Endodermal cell (in vitro differentiated cells): ENCODE measurements at places on chromosomes 4 and X. TPM values are rescaled to one million over a fixed set of nuclear protein-coding genes. Genes with fewer than 3 reads are reported as not detected.

GRCh38 chr4:153497988-153498967 lies 32.1 kb downstream of the TMEM131L start:
- H3K36me3 ChIP-seq: no peaks in the 10 kb centered on the region
- no peaks in the 10 kb centered on the region for H3K27me3 ChIP-seq
- DNase-seq: no peak
- H3K4me1 ChIP-seq: no peaks in the 10 kb centered on the region
- H3K4me3 ChIP-seq: no peak overlapping the region

DNA sequence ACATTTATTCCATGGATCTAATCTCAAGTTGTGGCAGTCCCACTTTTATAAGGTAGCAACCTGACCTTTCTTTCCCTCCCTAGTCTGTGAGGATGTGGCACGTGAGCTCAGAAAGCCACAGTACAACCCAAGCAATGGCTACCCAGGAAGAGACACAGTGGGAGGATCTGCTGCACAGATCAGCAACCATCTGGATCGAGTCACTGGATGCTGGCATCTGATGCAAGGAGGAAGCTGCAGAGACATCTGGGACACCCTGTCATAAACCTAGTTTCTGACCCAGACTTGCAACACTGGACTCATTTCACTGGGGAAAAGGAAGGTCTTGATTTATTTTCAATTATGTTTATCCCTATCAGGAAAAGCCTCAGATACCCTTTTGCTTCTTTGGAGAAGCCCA lies 327.1 kb downstream of the PAPSS1 start:
- H3K4me1 ChIP-seq: peaks cover 4% of the 10 kb centered on the region
- no peak overlapping the region for H3K4me3 ChIP-seq
- H3K36me3 ChIP-seq: no peaks in the 10 kb centered on the region
- no peak overlapping the region for H3K27ac ChIP-seq
- no peaks in the 10 kb centered on the region for H3K27me3 ChIP-seq

- no peak for DNase-seq
- H3K4me1 ChIP-seq: no peaks in the 10 kb centered on the region
- no peaks in the 10 kb centered on the region for H3K36me3 ChIP-seq
- peak overlapping the region; percentile 93 for H3K4me3 ChIP-seq
Observed at GRCh38 chr4:39046249-39046648, 14.0 kb upstream of the TMEM156 start.

DNA sequence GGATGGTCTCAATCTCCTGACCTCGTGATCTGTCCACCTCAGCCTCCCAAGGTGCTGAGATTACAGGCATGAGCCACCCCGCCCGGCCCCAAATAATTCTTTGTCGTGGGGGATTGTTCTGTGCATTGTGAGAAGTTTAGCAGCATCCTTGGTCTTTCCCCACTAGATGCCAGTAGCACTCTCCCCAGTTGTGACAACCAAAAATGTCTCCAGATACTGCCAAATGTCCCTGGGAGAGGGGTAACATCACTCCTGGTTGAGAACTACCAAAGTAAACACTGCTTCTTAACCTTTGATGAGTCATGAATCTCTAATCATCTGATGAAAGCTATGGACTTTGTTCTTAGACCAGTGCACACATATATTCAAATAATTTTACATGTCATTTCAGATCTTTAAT lies 90.7 kb upstream of the BRS3 start:
- DNase-seq: peak; percentile 49
- no peak overlapping the region for H3K27ac ChIP-seq
- no peaks in the 10 kb centered on the region for H3K36me3 ChIP-seq
- H3K27me3 ChIP-seq: no peaks in the 10 kb centered on the region
- no peaks in the 10 kb centered on the region for H3K4me1 ChIP-seq

DNA sequence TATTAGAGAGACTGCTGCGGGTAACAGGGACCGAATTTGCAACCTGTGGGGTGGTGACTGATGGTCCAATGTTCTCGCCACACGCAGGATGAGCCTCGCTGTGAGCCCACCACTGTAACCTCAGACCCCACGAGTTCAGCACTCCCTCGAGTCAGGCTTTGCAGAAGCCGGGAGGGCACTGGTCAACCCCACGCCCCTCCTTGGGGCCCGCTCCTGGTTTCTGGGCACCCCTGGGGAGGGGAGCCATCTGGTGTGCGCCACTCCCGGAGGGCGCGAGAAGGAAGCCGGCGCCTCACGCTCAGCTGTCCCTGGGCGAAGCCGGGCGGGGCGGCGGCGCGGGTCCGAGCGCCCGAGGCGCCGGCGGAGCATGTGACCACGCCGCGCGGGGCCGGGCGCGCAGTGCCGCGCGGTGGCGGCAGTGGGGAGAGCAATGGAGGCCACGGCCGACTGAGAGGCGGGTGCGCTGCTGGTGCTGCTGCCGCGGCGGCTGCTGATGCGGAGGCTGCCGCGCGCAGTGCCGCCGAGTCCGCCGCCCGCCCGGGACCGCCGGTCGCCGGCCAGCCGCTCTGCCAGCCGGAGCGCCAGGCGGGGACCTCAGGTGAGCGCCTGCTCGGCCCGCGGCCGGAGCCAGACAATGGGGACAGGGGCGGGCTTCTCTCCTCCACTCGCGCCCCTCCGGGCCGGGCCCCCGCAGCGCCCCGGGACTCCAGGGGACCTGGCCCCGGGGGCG lies 100.1 kb downstream of the CEP135 start:
- peak; percentile 87 for DNase-seq
- peak overlapping the region; percentile 91 for H3K27ac ChIP-seq
- peak overlapping the region; percentile 87 for H3K4me3 ChIP-seq
- H3K27me3 ChIP-seq: no peaks in the 10 kb centered on the region

- no peak overlapping the region for H3K27ac ChIP-seq
- H3K4me1 ChIP-seq: peaks cover 2% of the 10 kb centered on the region
Observed at GRCh38 chr4:104571341-104571740, 76.6 kb upstream of the CXXC4 start.

- H3K27ac ChIP-seq: no peak overlapping the region
- DNase-seq: no peak
- H3K4me1 ChIP-seq: no peaks in the 10 kb centered on the region
- no peaks in the 10 kb centered on the region for H3K36me3 ChIP-seq
- H3K27me3 ChIP-seq: no peaks in the 10 kb centered on the region
- no peak overlapping the region for H3K4me3 ChIP-seq
Observed at GRCh38 chrX:128464116-128464515, 411.9 kb upstream of the ACTRT1 start.

DNA sequence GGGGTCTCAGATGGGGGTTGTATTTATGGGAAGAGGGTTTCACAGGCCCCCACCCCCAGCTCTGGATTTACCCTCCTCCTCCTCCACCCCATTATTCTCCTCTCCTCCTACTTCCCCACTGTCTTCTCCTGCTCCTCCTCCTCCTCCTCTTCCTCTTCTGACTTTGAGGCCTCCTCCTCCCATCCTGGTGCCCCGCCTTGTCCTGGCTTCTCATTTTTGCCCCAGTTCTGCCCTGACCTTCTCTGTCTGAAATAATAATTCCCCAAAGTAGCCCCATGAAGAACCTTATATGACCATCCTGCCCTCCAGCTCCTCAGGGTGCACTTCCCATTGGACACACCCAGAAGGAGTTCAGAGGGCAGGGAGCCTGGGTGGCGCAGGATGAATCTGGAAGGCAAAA lies 351.4 kb upstream of the GATB start:
- no peak overlapping the region for H3K27ac ChIP-seq
- no peaks in the 10 kb centered on the region for H3K27me3 ChIP-seq
- no peak overlapping the region for H3K4me3 ChIP-seq
- no peaks in the 10 kb centered on the region for H3K36me3 ChIP-seq

DNA sequence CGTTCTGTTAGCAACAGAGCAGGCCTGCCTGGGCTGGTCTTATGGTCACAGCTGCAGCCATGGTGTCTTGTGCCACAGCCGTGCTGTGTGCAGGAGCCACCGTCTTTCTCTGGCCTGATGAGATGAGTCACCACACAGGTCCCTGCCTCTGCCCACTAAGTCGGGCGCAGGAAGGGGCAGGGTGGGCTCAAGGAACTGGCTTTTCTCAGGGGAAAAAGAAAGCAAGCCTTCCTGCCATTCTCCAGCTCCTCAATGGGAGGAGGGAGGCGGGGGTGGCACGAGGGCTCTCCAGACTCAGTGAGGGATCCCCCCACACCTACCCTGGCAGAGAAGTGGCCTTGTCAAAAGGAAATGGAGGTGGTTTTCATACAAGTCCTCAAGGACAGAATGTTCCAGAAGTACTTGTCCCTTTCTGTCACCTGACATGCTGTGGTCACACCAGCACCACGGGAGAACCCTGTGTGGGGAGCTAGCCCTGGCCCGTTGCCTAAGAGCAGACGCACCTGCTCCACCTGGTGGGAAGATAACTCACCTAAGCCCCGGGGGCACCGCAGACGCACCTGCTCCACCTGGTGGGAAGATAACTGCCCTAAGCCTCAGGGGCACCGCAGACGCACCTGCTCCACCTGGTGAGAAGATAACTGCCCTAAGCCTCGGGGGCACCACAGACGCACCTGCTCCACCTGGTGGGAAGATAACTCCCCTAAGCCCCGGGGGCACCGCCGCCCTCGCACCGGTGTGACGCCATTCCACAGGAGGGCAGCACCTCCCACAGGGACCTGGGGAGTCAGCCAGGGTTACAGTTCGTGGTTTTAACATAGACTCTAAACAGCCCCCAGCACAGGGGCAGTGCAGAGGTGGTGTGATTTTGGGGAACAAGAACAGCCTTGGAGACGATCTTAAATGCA lies 18.5 kb downstream of the UVSSA start:
- H3K27me3 ChIP-seq: no peaks in the 10 kb centered on the region
- DNase-seq: peak; percentile 63
- H3K36me3 ChIP-seq: no peaks in the 10 kb centered on the region
- H3K4me1 ChIP-seq: no peaks in the 10 kb centered on the region

GRCh38 chrX:85591536-85591935 lies 212.1 kb upstream of the POF1B start:
- DNase-seq: no peak
- no peaks in the 10 kb centered on the region for H3K4me1 ChIP-seq
- no peak overlapping the region for H3K4me3 ChIP-seq
- no peaks in the 10 kb centered on the region for H3K36me3 ChIP-seq
- H3K27ac ChIP-seq: no peak overlapping the region

DNA sequence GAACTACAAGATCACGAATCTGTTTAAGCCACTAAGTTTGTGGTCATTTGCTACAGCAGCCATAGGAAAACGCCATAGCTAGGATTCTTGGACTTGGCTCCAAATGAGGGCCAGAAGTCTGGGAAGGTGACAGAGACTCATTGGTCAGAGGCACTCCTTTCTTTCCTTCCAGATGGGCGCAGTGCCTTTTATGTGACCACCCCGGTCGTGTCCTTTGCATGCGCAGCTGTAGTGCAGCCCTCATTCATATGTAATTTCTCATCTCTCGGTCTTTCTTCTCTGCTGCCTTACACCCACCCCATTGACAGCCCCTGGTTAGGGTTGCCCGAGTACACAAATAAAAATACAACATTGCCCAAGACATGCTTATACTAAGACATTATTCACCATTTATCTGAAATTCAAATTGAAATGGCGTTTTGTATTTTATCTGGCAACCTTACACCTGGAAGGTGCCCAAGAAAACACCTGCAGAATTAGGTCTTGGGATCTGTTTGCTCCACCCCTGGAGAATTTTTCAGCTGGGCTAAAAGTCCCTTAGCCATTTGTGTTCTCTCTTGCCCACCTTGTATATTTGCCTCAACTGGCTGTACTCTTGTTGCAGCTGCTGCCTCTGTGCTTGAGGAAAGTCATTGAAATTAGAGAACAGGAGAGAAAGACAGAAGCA lies 21.9 kb downstream of the CCKAR start:
- H3K4me3 ChIP-seq: no peak overlapping the region
- peaks cover 7% of the 10 kb centered on the region for H3K27me3 ChIP-seq
- H3K36me3 ChIP-seq: no peaks in the 10 kb centered on the region
- no peak overlapping the region for H3K27ac ChIP-seq

DNA sequence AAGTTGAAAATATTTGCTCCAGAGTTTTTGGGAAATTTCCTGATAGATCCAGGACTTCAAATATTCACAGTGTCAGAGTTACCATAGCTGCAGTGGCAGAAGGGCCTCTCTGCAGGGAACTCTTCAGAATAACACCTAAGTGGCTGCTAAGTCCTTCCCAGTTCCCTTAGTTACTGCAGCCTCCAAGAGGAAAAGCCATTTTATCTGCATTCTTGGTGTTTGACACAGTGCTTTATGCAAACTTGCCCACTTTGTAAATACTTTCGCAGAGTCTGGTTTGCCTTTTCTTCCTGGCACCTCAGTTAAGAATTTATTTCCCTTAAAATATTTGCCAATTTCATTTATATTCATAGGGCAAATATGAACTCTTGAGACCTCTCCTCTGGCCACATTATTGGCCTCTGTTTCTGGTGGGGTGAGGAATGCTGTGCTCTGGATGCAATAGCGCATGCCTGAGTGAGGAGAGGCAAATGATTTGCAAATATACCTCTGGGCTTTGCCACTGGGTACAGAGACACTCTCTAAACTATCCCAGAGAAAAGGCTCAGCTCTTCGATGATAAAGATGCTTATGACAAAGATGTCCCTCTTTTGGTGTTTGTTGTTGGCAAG lies 566.3 kb upstream of the NR3C2 start:
- DNase-seq: peak; percentile 56
- no peaks in the 10 kb centered on the region for H3K36me3 ChIP-seq
- peaks cover 19% of the 10 kb centered on the region for H3K4me1 ChIP-seq
- no peak overlapping the region for H3K27ac ChIP-seq

DNA sequence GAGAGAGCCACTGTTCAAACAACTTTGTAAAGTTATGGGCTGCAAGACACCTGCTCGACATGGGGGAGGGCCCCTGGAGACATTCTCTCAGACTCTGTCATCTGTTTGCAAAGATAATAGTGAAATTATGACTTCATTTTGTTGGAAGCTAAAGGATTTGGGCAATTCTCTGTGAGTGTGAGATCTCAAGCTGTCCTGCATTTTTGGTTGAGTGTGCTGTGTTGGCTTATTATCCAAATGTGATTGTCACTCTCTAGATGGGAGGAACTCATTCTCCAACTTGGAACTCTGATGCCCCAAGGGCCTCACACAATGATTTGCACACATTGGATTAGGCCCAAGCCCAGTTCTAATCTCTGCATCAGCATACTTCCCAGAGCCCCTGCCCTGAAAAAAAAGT lies 63.7 kb downstream of the STK32B start:
- H3K4me3 ChIP-seq: no peak overlapping the region
- no peaks in the 10 kb centered on the region for H3K36me3 ChIP-seq
- no peak for DNase-seq
- no peaks in the 10 kb centered on the region for H3K4me1 ChIP-seq
- H3K27ac ChIP-seq: no peak overlapping the region
- H3K27me3 ChIP-seq: no peaks in the 10 kb centered on the region

GRCh38 chr4:48902266-48902665 lies 4.3 kb downstream of the OCIAD2 start:
- no peak overlapping the region for H3K27ac ChIP-seq
- DNase-seq: no peak
- H3K27me3 ChIP-seq: peaks cover 11% of the 10 kb centered on the region
- peaks cover 18% of the 10 kb centered on the region for H3K36me3 ChIP-seq
- H3K4me3 ChIP-seq: no peak overlapping the region

GRCh38 chrX:15349046-15349445 lies 13.7 kb upstream of the PIGA start:
- no peak overlapping the region for H3K4me3 ChIP-seq
- no peaks in the 10 kb centered on the region for H3K27me3 ChIP-seq
- no peaks in the 10 kb centered on the region for H3K4me1 ChIP-seq
- DNase-seq: peak; percentile 74

GRCh38 chr4:165433529-165433928 lies 54.7 kb downstream of the CPE start:
- H3K27me3 ChIP-seq: no peaks in the 10 kb centered on the region
- peaks cover 20% of the 10 kb centered on the region for H3K36me3 ChIP-seq
- no peak for DNase-seq
- no peak overlapping the region for H3K27ac ChIP-seq
- H3K4me3 ChIP-seq: no peak overlapping the region

CT45A10 gene
- total RNA-seq: not detected in 3 replicates

TMA16 gene
- 45.7 and 54.7 TPM in 2 replicates for total RNA-seq

TEX13B gene
- 0.25 TPM in 1 of 2 replicates, not detected in the other for total RNA-seq

DAPP1 gene
- not detected in 2 replicates for total RNA-seq
